ENCODE measurements at places on chromosomes 2 and 18.

GRCh38 chr2:40716879-40717278 is 265.0 kb upstream of the SLC8A1 start:
- DNase-seq: no peak

DNA sequence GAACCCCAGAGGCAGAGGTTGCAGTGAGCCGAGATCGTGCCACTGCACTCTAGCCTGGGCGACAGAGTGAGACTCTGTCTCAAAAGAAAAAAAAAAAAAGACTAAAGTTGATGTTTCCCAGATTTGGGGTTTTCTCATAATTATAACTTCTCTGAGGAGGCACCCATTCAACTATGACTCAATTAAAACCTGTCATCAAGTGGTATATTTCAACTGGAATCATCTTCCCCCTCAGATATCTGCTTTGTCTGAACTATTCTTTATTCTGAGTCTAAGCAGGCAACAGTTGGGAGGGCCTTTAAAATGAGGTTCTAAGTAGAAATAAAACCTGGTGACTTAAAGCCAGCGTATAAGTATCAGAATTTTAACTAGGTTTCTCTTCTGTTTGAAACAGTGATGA is 88.5 kb downstream of the PTRHD1 start:
- no peak for DNase-seq

DNA sequence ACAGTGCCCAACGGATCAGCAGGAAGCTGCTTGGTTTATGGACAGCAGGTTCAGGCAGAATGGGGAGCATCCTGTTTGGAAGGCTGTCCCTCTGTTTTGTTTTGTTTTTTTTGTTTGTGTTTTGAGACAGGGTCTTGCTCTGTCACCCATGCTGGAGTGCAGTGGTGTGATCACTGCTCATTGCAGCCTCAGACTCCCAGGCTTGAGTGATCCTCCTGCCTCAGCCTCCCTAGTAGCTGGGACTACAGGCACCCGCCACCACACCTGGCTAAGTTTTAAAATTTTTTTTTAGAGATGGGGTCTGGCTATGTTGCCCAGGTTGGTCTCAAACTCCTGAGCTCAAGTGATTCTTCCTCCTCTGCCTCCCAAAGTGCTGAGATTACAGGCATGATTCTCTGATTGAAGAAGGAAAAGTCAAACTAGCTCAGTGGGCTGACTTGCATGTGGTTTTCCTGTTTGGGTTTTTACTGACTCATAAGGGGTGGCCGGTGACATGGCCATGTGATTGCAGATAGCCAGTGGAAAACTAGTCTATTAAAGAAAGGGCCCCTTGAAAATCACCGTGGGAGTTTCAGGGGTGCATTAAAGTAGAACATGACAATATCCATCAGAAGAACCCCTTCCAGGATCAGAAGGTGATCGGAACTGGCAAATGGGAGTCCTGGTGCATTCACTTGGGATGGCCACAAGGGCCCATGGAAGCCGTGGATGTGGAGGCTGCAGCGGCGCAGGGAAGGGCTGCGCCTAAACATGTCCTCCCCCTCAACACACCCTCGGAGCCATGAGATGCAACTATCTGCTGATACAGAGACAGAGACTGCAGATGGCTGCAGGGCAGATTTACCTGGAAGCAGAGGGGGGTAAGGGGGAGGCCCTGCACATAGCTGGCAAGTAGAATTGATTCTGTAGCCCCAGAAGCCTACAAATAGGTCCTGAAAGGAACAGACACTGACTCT is 26.5 kb downstream of the AQP12B start:
- DNase-seq: no peak

DNA sequence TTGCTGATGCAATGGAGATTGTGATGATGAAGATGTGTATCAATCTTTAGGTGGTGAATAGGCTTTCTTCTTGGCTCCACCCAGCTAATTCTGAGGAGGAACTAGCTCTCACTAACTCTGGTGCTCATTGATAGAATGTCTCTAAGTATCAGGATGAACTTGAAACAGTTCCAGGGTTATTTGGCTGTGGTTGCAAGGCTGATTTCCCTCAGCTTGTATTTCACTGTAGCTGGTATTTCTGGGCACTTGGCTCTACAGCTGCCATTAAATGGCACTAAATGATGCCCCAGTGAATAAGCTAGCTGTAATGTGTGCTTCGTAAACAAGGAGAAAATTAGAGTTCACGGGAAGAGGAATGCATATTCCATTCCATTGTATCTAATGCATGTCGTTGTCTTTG is 241.2 kb downstream of the RPIA start:
- no peak for DNase-seq

- no peak for DNase-seq
Observed at GRCh38 chr2:65931056-65931455, 498.7 kb upstream of the SPRED2 start.
